ELR (cell line): ENCODE measurements at places on chromosomes 12 and 14.

GRCh38 chr12:105399428-105400081, 69.1 kb downstream of the C12orf75 start:
- DNase-seq = no peak

DNA sequence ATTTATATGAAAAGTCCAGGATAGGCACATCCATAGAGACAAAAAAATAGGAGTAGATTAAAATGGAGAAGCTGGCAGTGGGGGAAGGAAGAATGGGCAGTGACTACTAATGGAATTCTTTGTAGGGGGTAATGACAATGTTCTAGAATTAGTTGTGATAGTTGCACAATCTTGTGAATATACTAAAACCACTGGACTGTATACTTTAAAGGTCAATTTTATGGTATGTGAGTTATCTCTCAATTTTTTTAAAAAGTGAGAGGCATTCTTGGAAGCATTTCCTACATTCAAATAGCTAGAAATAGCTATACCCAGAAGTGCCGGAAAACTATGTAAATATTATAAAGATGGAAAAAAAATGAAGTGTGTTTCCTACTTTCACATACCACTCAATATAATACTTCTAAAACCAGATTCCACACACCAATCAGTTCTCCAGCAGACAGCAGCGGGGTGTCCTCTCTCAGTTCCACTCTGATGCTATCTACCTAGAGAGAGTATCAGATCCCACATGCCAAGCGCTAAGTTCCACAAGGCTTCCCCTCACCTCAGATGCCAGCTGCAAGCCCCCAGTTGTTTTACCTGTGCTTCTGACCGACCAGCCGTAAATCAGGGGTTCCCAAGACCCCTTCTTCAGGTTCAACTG, 41.7 kb upstream of the NID2 start:
- peak; percentile 56 for DNase-seq

DNA sequence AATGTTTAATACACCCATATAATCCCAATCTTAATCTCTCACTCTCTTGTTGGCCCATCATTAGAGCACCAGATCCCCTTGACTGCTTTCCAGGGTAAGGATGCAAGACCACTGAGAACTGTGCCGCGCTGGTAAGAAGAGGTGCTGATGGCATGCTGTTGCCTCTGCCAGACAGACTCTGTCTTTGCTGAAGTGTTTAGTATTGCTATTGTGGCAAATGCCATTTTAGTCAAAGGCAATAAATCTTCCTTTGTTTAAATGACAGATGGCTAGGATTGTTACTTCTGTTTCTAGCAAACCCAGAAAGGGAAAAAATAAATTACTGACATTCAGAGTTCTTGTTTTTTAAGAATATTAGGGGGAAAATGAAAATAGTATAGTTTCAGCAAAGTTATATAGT, 152.3 kb downstream of the MON2 start:
- no peak for DNase-seq

GRCh38 chr12:32921397-32921796, 24.8 kb upstream of the PKP2 start:
- DNase-seq = peak; percentile 2

DNA sequence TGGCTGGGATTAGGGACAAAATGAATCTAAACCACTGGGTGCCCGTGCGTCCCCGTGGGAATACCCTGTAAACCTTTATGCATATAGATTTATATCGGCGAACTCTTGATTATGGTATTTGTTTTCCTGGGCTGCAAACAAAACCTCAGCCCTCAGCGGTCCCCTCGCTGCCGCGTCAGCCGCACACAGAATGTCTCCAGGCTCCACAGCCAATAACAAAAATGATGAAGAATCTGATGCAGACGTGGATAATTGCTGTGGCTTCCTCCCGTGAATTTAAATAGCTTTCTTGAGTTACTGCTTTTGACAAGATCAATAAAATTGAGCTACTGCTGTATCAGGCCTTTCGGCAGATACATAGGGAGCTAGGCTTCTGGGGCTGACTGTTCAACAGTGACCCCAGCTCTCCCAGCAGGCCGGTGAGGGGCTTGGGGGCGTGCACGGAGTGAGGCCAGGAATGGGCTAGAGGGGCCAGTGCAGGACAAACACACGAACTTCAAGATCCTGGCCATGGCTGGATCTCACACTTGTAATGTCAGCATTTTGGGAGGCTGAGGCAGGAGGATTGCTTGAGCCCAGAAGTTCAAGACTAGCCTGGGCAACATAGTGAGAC, 125.8 kb upstream of the NCOR2 start:
- DNase-seq = no peak

DNA sequence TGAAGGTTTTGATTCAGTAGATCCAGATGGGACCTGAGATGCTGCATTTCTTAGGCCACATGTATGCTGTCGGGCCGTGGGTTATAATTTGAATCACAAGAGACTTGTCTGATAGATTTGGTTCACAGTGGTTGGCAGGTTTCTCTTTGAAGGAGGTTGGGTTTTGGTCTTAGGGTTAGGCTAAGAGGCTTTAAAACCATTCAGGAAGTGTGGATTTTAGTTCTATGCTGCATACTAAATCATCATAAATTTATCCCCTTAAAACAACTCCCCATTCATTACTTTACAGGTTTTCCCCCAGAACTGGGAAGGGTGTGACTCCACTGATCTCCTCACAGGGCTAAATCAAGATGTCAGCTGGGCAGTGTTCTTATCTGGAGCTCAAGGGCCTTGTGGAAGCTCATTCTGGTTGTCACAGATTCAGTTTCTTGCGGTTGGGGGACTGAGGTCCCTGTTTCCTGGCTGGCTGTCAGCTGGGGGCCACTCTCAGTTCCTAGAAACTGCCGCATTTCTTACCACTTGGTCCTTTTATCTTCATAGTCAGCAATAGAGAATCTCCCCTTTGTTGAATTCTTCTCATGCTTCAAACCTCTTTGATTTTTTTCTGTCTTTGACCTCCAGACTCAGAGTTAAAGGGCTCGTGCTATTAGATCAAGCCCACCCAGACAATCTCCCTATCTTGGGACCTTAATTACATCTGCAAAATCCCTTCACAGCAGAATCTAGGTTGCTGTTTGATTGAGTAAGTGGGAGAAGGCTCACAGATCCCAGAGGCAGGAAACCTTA, 20.6 kb upstream of the PCNX1 start:
- DNase-seq = no peak

DNA sequence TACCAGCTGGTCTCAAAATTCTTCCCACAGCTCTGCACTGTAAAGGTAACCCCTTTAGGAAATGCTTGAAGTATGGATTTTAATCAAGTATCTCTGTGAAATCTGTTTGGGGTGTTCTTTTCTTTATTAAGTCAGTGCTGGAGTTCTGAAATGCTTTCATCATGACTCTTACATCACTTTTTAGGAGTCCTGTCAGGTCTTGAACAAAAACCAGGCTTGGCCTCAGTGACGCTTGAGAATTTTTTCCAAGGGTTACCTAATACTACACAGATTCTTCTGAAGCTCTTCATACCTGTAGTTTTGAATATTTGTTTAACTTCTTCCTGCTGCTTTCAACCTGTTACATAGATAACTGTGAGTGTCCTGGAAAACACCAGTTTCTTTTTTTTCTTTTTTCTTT, 47.0 kb upstream of the KCNH3 start:
- DNase-seq = no peak

DNA sequence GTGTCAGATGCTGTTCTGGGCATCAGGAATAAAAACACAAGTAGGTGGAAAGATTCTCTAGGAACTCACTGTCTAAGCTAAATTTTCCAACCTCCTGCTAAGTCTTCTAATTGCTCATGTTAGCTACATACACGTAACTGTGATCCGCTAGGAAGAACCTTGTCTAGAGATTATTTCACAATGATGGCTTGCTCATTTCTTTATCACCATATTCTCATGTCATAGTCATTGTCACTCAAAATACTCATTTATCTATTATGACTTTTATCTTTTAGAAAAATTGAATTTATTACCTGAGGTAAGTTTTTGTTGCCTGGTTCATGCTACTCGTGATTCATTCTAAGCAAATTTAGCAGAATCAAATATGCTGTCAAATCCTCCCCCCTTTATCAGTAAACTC, 1402.4 kb upstream of the FLRT2 start:
- no peak for DNase-seq

GRCh38 chr12:46825591-46826414, at the start of gene SLC38A4:
Gene SLC38A4, minus strand, starts transcription at chr12:46825997. Its CDS starts 32,926 bp downstream, at chr12:46793071.
- DNase-seq = peak; percentile 69

- no peak for DNase-seq
Measured at GRCh38 chr14:50774542-50775267, 56.3 kb downstream of the NIN start.

- DNase-seq = peak; percentile 53
Measured at GRCh38 chr14:49893309-49894213, 679 bp downstream of the ARF6 start.

DNA sequence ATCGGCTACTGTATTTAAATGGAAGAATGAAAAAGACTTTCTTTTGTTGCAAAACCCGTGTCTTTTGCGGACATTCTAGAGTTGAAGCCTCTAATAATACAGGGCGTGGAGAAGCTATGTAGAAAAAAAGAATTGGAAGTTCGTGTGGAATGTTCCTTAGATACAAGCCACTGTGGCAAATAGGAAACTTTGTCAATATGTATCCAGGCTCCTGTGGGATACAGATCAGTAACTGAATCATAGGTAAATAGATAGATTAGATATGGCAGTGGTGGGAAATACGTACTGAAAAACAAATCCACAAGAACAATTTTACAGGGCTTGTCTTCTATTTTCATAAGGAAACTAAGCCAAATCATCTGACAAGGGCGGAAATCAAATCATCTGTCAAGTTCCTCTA, 245.4 kb downstream of the EGLN3 start:
- DNase-seq = no peak

DNA sequence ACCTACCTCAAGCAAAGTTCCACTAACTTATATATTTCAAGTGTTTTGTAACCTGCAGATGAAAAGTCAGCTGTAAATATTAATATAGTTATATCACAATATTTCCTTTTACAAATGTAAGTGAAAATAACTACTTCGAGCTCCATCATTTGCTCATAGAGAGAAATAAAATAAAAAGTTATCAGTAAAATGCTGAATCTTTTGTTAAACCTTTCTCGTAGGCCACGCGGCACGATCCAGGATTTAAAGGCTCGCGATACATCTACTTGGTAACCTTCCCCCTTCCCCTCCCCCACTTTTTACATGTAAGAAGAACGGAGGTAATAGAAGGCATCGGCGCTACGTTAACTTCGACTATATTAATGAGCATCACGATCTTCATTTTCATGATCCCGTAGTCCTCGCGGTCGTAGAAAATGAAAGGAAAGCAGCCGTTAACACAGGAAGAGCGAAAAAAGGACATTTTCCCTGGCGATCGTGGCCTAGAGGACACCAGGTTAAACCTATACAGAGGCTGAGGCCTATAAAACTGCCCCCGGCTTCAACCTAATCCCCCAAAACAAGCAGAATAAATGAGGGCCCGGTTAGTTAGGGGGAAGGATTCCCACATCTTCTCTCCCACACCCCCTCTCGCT, 508 bp downstream of the HNRNPC start:
- DNase-seq = peak; percentile 72

DNA sequence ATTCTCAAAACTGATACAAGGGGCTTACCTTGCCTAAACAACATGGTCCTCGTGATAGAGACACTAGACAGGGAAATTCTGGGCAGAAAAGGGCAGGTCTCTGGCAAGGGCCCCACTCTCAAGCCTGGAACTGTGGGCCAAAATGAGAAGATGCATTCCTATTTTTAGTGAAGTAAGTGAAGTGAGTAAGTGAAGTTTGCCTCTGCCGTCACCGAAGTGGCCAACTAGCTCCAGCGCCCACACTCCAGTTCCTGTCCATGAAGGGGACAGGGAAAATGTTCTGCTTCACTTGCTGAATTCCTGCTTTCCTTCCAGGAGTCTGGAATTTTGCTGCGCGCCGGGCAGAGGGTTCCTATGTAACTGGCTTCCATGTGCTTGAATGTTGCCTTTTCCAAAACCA, 1035.6 kb upstream of the TMEM132C start:
- no peak for DNase-seq

- DNase-seq = no peak
Measured at GRCh38 chr14:99670361-99671234, 13.5 kb upstream of the CYP46A1 start.

GRCh38 chr14:95431199-95432143, 85.0 kb downstream of the SYNE3 start:
- peak; percentile 47 for DNase-seq

- no peak for DNase-seq
Measured at GRCh38 chr14:49527221-49527620, 59.0 kb downstream of the RPS29 start.

DNA sequence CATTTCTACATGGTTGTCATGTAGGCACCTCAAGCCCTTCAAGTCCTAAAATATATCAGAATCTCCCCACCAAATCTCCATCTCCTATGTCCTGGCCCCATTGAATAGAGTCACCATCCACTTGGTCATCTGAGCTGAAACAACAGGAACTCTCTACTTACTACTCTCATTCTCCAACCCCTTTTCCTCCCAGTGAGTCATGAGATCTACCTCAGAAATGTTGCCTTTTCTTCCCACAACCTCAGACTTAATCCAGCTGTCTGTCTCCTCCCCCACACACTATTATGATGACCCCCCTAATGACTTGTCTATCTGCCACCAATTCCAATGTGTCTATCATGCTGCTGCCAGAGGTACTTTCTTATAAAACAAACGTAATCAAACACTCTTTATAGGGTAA, 72.3 kb upstream of the TMEM263 start:
- DNase-seq = peak; percentile 50

DNA sequence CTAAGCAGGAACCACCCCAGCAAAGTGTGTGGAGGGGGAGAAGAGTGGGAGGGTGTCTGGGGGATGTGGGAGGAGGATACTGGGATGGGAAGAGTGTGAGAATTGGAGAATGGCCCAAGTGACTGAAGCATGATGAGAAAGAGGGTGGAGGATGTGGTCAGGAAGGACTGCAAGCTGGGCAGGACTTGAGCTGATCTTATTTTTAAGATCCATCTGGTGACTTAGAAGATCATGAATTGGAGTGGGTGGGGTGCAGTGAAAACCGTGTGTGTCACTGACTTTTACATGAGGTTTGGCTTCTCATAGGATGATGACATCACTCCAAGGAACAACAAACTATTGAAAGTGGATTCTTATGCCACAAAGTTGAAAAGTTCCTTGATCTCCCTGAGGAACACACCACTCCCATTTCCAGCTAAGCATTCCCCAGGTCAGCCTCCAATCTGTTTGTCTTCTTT, 287.5 kb downstream of the GALC start:
- DNase-seq = no peak

DNA sequence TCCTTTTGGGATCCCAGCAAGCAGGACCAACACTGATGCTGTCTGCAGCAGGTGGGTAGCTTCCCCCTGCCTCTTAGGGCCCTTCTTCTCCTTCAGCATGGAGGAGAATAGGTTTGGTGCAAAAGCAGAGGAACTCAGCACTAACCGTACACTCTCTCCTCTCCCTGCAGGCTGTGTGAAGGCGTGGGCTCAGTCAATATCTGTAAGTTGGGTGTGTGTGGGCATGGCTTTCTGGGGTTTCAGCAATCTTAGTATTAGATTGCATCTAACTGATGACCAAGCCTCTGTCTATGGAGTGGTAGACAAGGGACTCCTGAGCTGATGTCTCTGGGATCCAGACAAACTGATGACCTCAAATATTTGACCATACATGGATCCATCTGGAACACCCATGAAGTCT, 14.3 kb downstream of the KRT85 start:
- no peak for DNase-seq

- DNase-seq = no peak
Measured at GRCh38 chr12:78732481-78732880, 132.1 kb upstream of the SYT1 start.
